Cortex of kidney (tissue), 1 donor: ENCODE measurements at places on chromosomes 16 and 17.

- DNase-seq: no peak
Observed at GRCh38 chr17:52504081-52504480, 345.6 kb upstream of the CA10 start.

- DNase-seq: no peak
Observed at GRCh38 chr16:27526180-27526579, 23.5 kb downstream of the GTF3C1 start.

GRCh38 chr17:33370401-33370800 is 77.3 kb upstream of the ASIC2 start:
- no peak for DNase-seq

DNA sequence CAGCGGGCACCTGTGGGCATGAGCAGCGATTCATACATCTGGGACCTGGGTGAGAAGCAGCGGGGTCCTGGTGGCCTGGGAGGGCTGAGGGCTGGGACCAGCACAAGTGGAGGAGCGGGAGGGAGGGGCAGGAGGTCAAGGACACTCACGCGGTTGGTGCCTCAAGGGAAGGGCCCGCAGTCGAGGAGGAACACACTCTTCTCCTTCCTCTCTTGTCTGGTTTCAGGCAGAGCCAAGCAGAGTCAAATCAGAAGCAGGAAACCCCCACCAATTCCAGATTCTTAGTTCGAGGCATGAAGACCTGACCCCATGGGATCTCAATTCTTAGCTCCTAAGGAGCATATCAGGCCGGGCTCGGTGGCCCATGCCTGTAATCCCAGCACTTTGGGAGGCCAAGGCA is 15.7 kb downstream of the DNAI2 start:
- no peak for DNase-seq

DNA sequence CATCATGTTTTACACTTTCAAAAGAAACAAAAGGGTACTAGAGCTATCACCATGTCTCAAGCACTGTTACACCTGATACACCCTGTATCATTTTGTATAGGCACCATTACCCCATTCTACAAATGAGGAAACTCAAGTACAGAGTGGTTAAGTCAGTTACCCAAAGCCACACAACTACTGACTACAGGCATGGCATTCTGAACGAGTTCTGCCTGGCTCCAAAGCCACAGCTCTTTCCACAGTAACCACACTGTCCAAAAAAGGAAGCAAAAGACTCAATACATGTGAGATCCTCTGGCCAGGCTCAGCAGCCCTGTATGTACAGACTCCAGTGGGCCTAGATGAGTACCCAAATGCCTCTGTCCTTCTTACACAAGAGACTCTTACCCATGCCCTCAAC is 4.7 kb downstream of the DYNC1LI2 start:
- no peak for DNase-seq

DNA sequence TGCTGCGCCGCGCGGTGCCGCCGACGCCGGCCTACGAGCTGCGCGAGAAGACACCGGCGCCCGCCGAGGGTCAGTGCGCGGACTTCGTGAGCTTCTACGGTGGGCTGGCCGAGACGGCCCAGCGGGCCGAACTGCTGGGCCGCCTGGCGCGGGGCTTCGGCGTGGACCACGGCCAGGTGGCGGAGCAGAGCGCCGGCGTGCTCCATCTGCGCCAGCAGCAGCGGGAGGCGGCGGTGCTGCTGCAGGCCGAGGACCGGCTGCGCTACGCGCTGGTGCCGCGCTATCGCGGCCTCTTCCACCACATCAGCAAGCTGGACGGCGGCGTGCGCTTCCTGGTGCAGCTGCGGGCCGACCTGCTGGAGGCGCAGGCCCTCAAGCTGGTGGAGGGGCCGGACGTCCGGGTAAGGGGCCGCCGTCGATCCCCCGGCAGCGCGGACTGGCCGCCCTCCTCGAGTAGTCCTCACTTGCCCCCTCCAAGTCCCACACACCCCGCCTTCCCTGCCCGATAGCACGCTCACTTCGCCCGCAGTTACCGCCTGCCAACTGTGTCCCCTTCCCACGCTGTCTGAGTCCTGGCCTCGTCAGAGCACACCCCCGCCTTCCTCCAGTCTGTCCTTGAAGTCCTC is 470 bp downstream of the MLYCD start:
- DNase-seq: no peak

DNA sequence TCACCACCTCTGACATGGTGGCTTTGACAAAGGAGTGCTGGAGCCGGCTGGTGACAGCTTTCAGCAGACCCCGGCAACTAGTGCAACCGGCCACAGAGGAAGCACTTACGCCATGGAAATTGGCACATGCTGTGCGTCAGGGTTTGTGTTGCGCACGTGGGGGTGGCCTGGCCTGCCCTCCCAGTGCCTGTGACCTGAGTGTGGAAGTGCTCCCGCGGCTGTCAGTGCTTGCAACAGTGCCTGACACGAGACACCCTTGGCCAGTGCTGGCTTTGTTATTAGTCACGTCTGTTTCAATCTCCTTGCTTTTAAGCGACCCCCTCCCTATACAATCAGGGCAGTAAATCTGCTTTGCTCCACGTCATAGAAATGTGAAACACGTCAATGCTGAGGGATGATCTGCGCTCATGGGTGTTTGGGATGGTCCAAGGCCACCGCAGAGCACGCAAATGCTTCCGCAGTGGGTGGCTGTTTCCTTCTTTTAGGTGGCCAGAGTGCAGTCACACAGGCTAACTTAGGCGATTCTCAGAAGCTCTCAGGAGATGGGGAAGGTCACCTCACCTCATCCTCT is 64.3 kb downstream of the PGS1 start:
- no peak for DNase-seq

GRCh38 chr16:89345642-89346150 is 128.2 kb downstream of the ZNF778 start:
- DNase-seq: no peak

DNA sequence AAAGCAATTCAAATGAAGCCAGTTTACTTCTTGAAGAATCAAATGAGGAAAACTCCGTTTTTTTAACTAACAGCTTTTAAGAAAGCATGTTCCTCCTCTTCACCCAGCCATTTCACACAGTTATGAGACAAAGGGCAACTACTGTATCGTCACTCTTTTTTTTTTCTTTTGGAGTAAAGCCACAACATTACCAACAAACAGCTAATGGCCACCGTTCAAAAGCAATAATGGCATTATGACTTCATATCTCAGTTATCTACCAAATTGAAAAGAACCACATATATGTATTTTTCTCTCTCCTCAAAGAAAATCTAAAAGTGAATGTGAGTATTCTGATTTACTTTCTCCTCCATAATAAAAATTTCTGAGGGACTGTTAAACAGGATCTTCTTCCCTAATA is 14.5 kb downstream of the GRB2 start:
- DNase-seq: no peak
